ENCODE measurements at places on chromosomes 13 and 19.

DNA sequence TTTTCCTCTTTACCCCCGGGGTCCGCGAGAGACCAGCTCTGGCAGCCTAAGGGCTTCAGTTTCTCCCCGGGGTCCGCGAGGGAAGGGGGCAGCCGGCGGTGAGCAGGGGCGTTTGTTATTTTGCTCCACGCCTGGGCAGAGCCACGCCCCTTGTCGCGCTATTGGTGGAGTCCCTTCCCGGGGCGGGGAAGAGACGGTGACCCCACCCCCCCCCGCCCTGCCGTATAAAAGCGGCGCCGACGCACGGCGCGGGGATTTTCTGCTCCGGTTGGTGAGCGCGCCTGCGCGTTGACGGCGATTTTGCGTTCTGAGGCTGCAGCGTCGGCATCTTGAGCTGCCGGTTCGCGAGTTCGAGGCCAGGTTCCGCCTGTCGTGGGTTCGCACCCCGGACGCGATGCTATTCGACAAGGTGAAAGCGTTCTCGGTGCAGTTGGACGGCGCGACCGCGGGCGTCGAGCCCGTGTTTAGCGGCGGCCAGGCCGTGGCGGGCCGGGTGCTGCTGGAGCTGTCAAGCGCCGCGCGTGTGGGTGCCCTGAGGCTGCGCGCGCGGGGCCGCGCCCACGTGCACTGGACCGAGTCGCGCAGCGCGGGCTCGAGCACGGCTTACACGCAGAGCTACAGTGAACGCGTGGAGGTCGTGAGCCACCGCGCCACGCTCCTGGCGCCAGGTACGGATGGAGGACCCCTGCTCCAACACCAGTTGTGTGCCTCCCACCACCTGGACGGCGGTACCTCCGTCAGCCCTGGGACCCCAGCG is at the start of gene ARRDC2:
ARRDC2 (plus strand) TSS at position 254 of the 757 bp plus-strand sequence; CDS start at position 395, 141 bp downstream.
- DNase-seq: peak; percentile 79

DNA sequence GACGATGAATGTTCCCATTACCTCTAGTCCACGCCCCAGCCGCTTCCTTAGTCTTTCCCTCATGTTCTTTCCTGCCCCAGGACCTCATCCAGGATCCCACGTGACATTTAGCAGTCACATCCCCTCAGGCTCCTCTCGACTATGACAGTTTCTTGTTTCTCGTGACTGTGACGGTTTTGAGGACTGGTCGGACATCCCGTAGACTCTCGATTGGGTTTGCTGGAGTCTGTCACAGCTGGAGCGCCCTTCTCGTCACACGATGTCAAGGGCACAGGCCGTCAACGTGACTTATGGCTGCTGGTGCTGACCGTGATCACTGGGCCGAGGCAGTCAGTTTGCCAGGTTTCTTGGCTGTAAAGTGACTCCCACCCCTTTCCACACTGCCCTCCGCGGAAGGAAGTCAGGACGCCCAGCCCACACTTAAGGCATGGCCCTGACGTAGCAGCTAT is 22.8 kb downstream of the ELAVL1 start:
- no peak for DNase-seq

- DNase-seq: no peak
Observed at GRCh38 chr13:73998631-73999030, 135.6 kb downstream of the KLF12 start.

DNA sequence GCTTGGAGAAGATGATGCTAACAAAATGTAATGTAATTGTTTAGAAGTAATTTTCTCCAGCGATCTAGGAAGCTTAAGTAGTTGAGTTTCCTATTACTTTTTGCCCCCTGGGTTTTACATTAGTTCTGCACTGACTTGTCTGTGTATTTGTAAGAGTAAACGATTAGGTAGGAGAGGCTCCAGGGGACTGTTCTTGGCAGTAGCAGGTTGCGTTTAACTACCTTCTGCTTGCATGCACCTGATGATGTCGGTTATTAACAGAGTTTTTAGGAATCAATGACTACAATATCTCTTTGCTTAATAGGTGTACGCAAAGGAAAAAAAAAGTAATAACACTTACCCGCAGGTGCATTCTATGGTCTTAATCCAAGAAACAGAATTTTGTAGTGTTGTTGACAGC is 18.3 kb upstream of the UGGT2 start:
- no peak for DNase-seq

- no peak for DNase-seq
Observed at GRCh38 chr19:40383668-40384248, 6.2 kb downstream of the HIPK4 start.

GRCh38 chr19:18765224-18765623 is 25.9 kb downstream of the COMP start:
- no peak for DNase-seq

- DNase-seq: no peak
Observed at GRCh38 chr13:75161804-75162203, 320.2 kb downstream of the TBC1D4 start.

DNA sequence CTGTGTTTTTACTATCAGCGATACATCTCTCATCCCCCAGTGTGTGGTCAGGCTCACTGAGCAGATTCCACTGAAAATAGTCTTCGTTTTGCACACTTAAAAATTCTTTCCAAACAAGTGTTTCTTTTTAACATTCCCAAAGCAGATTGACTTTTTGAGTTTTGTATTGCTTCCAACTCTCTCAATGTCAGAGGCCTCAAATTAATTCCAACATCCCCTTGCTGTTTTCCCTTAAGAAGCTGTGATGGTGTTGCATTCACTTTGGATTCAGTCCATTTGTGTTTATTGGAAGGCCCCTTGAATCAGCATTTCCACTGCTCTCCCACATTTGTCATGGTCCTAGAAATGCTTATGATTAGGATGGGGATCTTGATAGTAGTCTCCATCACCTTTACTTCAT is 228.7 kb downstream of the KCNRG start:
- DNase-seq: no peak

DNA sequence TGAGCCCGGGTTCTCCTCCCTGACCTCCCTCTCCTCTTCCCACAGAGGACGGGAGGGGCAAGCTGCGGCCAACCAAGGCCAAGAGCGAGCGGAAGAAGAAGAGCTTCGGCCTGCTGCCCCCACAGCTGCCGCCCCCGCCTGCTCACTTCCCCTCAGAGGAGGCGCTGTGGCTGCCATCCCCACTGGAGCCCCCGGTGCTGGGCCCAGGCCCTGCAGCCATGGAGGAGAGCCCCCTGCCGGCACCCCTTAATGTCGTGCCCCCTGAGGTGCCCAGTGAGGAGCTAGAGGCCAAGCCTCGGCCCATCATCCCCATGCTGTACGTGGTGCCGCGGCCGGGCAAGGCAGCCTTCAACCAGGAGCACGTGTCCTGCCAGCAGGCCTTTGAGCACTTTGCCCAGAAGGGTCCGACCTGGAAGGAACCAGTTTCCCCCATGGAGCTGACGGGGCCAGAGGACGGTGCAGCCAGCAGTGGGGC is 162.2 kb downstream of the KDM4B start:
- no peak for DNase-seq

- DNase-seq: no peak
Observed at GRCh38 chr13:27482983-27483382, 32.6 kb upstream of the MTIF3 start.

Measured in activated CD4-positive, CD25-positive, alpha-beta regulatory T cell treated with anti-CD3 and anti-CD28 coated beads, Interleukin-2, amount 50 U/mL, for 16 hours (primary cell).